ENCODE measurements at places on chromosomes 2 and 18.

DNA sequence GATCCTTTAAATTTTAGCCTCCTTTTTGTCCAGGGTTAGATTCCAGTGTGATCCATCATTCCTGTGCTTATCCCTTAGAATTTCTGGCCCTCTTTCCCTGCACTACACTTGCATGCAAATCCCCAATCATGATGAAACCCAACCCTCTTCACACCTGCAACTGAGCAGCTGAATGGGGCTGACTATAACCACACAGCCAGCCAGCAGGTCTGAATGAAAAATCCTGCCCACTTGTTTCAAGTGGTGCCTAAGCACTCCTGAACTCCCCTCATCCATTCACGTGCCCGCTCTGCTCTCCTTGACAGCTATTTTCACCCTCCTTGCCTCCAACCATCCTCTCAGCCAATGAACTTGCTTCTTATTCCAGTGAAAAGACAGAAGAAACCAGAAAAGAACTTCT is 80.5 kb upstream of the AFF3 start:
- DNase-seq: no peak

DNA sequence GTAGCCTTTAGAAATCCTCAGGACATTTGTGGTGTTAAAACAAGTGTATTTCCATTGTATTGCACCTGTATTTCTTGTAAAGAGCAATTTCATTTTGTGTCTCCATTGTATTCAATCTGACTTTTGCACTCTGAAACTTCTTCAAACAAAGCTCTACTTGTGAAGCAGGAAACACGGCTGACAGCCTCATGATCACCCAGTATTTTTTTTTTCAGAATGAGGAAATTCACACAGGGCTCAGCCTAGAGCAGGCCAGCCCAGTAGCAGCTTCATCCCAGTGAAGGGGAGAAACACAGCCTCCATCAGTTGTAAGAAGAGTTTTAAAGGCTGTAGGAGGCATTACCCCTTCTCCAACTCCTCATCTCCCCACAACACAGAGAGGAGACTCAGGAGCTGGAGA is 175.9 kb upstream of the KLHL29 start:
- DNase-seq: no peak

DNA sequence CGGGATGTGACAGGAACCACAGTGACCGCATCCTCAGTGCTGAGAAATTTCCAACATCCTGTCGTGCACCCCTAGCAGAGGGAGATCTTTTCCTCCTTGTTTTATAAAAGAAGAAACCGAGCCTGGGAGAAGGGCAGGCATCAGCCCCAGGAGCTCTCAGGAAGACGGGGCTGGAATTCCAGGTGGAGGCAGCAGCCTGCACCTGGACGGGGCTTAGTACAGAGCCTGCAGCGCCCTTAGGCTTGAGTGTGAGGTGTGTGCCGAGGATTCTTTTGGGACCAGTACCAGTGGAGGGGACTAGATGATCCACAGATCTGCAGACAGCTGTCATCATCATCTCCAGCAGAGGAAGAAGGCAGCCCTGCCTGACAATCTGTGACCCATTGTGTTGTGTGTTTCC is 148.8 kb downstream of the GBX2 start:
- no peak for DNase-seq

- no peak for DNase-seq
Measured at GRCh38 chr2:238321467-238321866, 1.1 kb downstream of the TRAF3IP1 start.

- no peak for DNase-seq
Measured at GRCh38 chr2:170455617-170456426, 259.3 kb upstream of the SP5 start.

DNA sequence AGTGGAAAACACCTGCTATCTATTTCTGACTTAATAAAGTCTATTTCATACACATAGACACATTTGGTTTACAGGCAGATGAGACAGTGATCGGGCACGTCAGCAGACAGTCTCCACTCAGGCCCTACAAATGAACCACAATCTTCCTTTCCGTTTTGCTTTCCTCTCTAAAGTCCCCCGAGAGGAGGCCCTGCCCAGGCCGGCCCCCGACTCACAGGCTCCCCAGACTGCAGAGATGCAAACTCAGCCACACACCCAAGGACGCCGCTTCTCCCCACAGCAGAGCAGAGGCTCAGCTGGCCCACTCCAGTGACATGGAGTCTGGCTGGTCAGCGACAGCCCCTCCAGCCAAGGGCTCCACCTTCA is 9.3 kb upstream of the MTERF4 start:
- no peak for DNase-seq

DNA sequence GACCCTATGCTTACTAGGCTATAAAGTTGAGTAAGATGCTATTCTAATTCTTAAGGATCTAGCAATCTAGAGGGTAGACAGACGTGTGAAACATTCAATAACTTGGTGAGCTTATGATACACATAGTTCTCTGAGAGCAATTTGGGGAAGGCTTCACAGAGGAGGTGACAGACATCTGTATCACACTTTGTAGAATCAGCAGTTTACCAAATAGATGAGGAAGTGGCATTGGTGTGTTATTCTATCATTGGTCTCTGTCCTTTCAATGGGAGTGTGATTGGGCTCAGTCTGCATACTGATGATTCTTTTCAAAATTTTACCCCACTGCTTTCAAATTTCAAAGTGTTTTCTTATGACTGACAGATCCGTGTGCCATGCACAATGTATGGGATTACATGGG is 47.0 kb upstream of the TMEM178A start:
- no peak for DNase-seq

DNA sequence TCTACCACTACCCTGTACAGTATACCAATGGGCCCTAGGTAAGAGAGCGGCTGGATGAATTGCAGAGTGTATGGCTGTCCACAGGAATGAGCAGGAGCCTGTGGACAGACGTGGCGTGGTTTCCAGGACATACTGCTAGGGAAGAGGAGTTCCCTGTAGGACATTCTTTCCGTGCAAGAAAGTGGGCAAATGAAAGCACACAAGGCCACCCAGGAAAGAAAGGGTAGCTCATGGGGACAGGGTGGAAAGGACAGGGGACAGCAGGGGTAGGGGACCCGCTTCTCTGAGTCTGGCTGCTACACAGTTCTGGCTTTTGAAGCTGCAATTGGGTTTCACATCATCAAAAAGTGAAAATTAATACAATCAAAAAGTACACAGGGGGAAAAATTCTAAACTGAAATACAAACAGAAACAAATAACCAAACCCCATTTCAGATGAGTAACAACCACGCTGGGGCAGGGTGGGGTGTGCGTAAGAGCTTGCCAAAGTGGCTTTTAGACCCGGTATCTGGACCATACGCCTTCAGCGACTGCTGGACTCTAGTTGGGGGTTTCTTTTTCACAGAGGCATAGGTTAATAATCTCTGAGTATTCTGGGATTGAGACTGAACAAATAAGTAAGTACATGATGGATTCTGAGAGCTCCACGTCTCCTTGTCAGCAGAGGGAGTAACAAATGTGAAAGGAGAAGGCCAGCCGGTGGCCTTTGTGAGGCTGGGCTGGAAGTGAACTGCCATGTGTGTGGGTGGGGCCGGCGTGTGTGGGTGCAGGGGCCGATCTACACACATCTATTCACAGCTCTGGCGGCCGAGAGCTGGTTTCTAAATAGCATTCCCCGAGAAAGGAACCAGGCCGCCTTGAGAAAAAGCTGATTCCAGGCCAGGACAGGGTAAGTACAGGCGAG is 84.0 kb downstream of the HDAC4 start:
- no peak for DNase-seq

- DNase-seq: no peak
Measured at GRCh38 chr18:5103693-5104092, 93.4 kb downstream of the AKAIN1 start.

- peak; percentile 61 for DNase-seq
Measured at GRCh38 chr2:75627902-75628504, 18.6 kb upstream of the MRPL19 start.

DNA sequence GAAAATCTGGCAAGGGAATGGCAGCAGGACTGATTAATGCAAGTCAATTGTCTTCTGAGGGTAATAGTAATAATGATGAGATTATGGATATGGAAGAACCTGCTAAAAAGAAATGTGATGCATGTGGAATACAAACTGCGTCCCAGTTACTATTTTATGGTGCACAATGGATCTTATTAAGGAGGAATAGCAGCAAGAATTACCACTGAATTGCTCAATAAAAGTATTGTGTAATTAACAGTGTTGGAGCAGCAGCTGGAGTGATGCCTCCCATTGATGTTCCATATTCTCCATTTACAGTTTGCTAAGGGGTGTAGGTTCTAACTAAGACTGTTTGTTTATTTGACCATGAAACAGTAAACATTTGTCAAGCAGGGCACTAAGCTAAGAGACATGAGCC is 167.9 kb downstream of the HRH4 start:
- no peak for DNase-seq

GRCh38 chr18:78433562-78433961 is 546.1 kb upstream of the SALL3 start:
- no peak for DNase-seq

- no peak for DNase-seq
Measured at GRCh38 chr18:73245345-73245744, 377.6 kb upstream of the NETO1 start.

DNA sequence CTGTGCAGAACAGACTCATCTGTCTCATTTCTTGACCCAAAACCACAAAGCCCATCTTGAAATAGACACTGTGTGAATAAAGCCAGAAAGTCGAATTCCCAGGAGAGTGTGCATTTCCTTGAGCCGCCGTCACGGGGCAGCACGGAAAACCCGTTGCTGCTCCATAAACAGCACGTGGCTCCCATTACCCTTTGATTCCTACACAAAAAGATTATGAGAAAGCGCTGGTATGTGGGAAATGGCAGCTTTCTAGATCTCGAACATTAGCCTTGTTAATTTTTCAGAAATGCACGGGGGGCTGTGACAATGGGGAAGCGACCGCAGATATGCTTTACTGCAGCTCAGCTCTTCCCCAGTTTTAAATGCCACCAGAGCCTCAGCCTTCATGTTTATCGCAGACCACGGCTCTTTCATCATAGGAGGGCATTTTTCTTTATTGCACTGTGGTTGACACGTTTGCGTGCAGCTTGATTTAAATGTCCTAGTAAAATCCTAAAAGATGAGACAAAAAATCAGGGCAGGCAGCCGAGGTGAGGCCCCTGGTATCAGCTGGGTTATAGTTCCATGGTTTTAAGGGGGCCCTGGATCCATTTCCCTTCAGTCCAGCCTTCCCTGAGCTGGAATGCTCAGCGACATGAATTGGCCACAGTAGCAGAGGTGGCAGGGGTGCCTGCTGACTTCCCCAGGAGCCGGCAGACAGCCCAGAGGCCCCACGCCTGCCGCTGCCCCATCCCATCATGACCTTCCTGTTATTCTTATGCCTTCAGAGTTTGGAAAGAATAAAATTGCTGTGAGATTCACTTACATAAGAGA is 249.3 kb downstream of the NDUFA10 start:
- DNase-seq: no peak

DNA sequence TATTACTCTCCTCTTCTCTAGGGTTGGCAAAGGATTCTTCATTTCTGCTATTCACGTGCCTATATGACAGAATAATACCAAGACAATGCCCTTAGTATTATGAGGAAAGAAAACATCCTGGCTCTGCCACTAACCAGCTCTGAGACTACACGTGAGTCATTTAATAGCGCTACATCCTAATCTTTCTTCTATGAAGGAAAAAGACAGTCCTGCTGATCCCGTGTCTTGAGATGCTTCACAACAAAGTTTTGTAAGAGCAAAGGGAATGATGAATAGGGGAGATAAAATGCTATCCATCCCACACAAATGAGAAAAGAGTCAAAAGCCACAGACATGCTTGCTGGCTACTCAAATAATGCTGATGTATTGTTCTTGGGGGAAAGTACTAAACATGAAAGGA is 152.8 kb downstream of the PID1 start:
- DNase-seq: no peak

GRCh38 chr2:196245378-196246140 is 74.2 kb upstream of the STK17B start:
- DNase-seq: no peak

- no peak for DNase-seq
Measured at GRCh38 chr2:240463274-240463865, 27.9 kb downstream of the GPC1 start.

- no peak for DNase-seq
Measured at GRCh38 chr2:43405829-43406228, 179.4 kb upstream of the ZFP36L2 start.

- DNase-seq: no peak
Measured at GRCh38 chr18:12031846-12032245, 50.5 kb downstream of the IMPA2 start.

DNA sequence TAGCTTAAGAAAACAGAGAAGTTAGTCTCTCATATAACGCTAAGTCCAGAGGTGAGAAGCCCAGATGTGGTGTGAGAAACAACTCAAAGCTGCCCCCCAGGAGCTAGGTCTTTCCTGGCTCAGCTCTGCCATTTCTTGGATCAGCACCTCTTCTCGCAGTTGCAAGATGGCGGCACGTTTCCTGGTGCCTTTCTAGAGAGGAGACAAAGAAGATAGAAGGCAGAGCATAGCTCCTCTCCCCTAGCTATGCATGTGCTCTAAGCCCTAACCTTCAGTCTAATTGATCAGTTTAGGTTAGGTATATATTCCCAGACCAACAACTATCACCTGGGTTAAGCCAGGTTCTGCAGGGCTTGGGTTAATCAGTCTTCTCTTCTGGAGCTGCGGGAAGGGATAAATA is 119.5 kb upstream of the RAB12 start:
- DNase-seq: no peak

GRCh38 chr18:58400331-58400870 is 228.5 kb downstream of the ALPK2 start:
- peak; percentile 22 for DNase-seq

GRCh38 chr2:9424447-9425164 is 1.2 kb downstream of the CPSF3 start:
- DNase-seq: no peak

- DNase-seq: no peak
Measured at GRCh38 chr2:136012315-136012714, 26.9 kb upstream of the DARS1 start.

DNA sequence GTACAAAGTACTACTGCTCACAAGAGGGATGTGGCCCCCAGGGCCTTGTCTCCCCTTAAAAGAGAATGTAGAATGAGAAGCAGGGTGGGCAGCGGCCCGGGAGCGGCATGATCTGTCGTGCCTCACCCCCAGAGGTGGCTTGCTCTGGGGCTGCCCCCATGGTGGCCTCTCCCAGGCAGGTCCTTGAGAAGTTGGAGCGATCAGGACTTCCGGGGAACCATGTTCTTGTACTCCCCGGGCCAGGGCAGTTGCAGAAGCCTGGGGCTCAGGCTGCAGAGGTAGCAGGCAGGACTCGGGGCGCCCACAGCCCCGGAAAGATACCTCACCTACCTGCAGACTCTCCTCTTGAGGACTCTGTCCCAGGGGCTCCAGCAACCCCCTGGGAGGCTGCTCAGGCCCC is 62.6 kb downstream of the CYP26B1 start:
- no peak for DNase-seq

DNA sequence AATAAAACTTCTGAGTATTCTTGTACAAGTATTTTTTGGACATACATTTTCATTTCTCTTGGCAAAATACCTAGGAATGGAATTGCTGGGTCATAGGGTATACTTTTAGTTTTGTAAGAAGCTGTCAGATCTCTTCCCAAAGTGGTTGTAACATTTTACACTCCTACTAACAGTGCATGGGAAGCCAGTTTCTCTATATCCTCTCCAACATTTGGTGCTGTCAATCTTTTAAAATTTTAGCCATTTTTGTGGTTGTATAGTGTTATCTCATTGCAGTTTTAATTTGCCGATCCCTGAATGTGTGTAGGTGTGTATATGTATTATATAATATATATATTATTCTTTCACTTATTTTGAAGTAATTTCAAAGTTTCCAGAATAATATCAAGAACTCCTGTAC is 63.1 kb upstream of the TMEM178A start:
- DNase-seq: no peak
